ENCODE measurements at places on chromosomes 3 and 15.

GRCh38 chr3:487614-488013 lies 291.1 kb downstream of the CHL1 start:
- DNase-seq: no peak

- DNase-seq: no peak
Observed at GRCh38 chr3:190108804-190109203, 11.9 kb downstream of the P3H2 start.

DNA sequence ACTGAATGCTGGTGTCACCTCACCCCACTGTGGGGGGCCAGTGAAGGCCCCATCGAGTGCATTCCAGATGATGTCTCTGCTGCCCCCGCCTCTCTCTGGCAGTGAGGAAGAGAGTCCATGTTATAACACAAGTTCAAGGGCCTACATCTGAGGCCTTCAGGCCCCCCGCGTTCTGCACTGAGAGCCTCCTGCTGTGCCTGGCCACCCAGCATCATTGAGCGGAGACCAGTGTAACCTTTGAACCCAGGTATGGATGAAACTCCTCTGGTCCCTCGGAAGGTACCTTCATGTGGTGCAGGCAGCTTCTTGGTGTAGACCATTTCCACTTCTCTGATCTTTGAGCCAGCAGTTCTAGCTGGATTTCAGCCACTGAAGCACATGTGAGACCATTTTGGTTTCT lies 324.9 kb downstream of the OCA2 start:
- no peak for DNase-seq

GRCh38 chr3:59380146-59380545 lies 330.3 kb upstream of the CFAP20DC start:
- DNase-seq: no peak

GRCh38 chr3:117408811-117409210 lies 699.2 kb downstream of the TUSC7 start:
- no peak for DNase-seq

DNA sequence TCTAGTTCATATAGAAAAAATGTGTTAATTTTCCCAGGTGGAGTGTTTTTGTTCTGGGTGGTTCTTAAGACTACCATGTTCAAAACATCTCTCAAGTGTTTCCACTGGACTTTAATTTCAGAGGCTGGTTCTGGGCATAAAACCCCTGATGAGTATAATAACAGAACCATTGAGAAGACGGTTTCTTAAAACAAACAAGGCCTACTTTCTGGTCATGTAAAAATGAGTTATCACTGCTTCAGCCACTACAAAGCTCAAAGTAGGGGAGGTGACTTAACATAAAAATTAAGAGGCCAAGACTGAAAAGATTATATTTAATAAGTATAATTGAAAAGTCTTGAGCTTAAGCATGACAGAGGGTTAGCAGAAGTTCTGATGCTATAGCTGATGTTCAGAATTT lies 33.8 kb downstream of the RYR3 start:
- DNase-seq: no peak

- DNase-seq: no peak
Observed at GRCh38 chr3:150035301-150035779, 64.6 kb upstream of the PFN2 start.
